Epithelial cell of umbilical artery (primary cell): ENCODE measurements at places on chromosomes 16 and 17. TPM values are rescaled to one million over a fixed set of nuclear protein-coding genes. Genes with fewer than 3 reads are reported as not detected.

Gene HS3ST3A1
- total RNA-seq: 0.15 and 0.32 TPM in 2 replicates

Gene COQ7
- total RNA-seq: 18.2 and 19.5 TPM in 2 replicates

Gene KRT9
- total RNA-seq: not detected in 2 replicates

Gene RCVRN
- total RNA-seq: not detected in 2 replicates

Gene RPAIN
- total RNA-seq: 80.9 and 83.0 TPM in 2 replicates

Gene TBC1D3G
- total RNA-seq: not detected in 2 replicates
